ENCODE measurements at places on chromosomes 12 and 14.
A peak's percentile ranks its signal among the peaks of the same experiment; 100 is the strongest.

GRCh38 chr14:75429562-75429961 lies 1.7 kb downstream of the JDP2 start:
- DNase-seq = no peak

DNA sequence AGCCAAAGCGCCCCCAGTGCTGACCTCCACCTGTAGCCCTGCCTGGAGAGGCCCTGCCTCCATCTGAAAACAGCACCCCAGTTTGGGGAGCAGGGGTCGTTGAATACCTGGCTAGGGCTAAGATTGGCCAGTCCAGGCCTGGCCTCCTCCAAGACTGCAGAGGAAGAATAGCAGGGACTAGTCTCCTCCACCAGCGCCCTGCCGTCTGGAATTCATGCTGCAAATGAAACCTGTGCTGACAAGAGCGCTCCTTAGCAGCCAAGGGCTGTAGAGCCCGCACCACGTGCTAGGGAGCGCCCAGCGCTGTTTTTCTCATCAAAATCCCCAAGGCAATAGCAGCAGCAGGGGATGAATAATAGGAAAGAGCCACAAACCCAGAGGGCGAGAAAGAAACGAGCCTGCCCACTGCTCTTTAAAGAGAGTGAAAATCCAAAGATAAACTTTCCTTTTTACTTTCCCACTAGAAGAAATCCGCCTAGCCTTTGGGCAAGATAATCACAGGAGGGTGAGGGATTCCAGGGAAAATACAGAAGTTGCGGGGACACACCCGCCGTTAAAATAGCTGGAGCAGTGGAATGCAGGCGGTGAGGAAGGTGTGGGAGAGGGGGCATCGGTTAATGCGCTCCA lies 3.3 kb downstream of the COL2A1 start:
- DNase-seq = peak; percentile 53

DNA sequence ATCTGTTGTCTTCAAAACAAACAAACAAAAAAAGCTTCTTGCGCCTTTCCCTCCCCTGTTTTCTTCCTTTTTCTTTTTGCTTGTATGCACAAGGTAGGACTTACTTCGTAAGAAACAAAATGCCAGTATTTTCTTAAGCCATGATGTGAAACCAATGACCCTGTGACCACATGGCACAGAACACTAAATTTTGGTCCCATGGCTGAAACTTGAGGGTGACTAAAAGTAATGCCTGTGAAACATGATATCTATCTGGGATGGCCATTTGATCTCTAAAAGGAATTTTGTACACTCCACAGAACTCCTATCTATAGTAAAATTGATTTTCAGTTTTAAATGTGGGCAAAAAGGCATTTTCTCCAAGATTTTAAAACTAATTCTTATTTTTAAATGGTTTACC lies 63.6 kb downstream of the PAPOLA start:
- no peak for DNase-seq

DNA sequence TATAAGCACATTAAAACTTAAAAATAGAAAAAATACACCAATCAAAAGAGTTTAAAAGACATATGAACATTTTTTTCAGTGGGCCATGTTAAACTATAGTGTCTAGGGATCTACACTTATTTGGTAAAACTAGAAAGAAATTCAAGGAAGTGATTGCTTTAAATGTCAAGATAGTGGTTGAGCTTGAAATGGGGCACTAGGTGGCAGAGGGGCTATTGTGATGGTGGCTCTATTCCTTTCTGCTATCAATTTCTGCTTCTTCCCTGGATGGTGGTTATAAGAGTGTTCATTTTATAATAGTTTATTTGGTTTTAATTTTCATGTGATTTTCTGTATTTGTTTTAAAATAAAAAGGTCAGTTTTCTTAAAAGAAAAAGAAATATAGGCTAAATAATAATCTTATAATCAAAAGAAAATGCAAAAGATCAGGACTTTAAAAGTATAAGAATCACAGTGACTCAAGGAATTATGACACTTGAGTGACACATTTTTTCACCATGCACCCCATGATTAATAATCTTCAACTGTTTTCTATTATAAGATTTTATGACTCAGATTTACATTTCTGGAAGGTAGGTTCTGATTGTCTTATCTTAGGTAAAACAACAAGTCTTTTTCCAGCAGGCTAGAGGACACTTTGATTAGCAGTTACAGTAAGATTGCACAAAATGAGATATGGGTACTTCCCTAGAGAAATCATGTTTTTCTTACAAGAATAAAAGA lies 137.5 kb downstream of the FSCB start:
- DNase-seq = no peak

- no peak for DNase-seq
These were observed 13.3 kb downstream of the PPP2R5C start for GRCh38 chr14:101774814-101775213.

GRCh38 chr14:91985008-91985407 lies 37.5 kb upstream of the FBLN5 start:
- peak; percentile 82 for DNase-seq

DNA sequence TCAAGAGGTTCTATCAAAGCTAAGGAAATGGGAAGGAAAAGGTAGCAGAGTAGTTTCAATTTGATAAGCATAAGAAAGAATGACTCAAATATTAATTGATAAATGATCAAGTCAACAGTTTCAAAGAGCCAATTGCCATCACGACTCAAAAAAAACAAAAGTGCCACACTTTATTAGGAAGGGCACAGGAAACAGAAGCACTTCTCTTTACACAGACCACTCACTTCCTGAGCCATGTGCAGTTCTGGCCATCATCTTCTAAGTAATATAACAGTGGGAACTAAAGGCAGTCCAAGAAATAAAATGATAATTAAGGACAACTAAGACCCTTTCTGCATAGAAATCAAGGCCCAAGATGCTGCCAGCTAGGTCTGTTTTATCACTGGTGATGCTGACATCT lies 13.2 kb downstream of the TM7SF3 start:
- no peak for DNase-seq

- peak; percentile 88 for DNase-seq
These were observed 66.2 kb upstream of the PTGR2 start for GRCh38 chr14:73785336-73785833.

GRCh38 chr12:119679081-119679480 lies 11.1 kb downstream of the PRKAB1 start:
- DNase-seq = no peak

- DNase-seq = no peak
These were observed 8.7 kb downstream of the ZCCHC8 start for GRCh38 chr12:122491991-122492390.

- no peak for DNase-seq
These were observed 8.3 kb upstream of the ACSM4 start for GRCh38 chr12:7295529-7295928.

GRCh38 chr14:24277071-24277470 lies 5.7 kb upstream of the RABGGTA start:
- no peak for DNase-seq

DNA sequence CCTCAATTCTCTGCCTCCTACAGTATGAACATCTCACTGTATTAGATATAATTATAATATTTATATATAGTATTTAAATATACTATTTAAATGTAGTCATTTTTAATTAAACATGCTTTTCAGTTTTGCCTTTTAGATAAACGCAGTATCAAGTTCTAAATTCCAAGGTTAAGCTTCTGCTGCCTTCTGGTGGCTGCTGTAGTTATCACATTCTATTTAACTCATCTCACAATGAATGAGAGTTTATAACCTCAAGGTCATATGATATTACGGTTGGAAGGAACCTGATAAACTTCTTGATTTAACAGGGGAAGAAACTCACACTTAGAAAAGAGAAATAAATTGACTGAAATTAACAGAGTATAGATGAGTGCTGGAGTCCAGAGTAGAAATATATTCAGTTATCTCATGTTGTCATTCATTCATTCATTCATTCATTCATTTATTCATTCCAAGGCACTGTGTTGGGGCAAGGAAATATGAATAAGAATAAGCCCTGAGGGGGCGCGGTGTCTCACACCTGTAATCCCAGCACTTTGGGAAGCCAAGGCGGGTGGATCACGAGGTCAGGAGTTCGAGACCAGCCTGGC lies 31.9 kb downstream of the GUCY2C start:
- DNase-seq = peak; percentile 24

- DNase-seq = no peak
These were observed 11.4 kb downstream of the TMX1 start for GRCh38 chr14:51251486-51251885.

DNA sequence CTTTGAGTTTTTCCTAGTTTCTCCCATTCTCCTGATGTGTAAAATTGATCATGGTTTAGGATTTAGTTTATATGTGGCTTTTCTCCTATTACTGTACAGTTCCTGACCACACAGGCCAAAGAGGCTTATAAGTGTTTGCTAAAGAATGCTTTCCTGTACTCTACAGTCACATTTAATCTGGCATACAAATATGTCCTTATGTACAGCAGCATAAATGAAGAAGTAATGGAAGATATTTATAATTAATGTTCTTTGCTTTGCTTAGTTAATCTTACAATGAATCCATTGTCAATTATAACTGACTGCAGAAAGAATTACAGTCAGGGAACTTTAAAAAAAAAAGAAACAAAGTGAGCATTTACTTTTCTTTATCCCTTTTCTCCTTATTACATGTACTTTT lies 293.9 kb downstream of the KCNC2 start:
- no peak for DNase-seq

Data from fibroblast of skin of abdomen (primary cell).